ENCODE measurements at places on chromosomes 2 and 18. TPM values are rescaled to one million over a fixed set of nuclear protein-coding genes. Genes with fewer than 3 reads are reported as not detected.

DNA sequence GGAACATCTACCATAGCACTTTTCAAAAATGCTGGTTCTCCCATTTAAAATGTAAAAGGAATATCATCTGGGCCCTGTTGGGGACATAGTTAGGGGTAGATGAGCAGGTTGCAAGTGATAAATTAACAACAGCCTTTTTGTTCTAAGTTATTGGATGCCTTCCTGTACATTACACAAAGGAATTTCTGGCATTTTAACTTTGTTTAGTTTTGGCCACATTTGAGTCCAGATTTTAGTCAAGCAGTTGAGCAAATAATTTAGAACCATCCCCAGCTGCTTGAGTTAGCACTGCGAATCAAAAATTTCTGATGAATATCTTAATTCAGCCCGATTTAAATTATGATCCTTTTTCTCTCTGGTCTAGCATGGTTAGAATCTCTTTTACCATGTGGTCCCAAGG is 124.4 kb downstream of the TTC27 start:
- DNase-seq = no peak

- DNase-seq = no peak
Measured at GRCh38 chr2:98726205-98726604, 4.7 kb downstream of the MGAT4A start.

The RSAD2 gene
- total RNA-seq = 0.66 TPM

GRCh38 chr2:66437109-66437690 is 2.3 kb downstream of the MEIS1 start:
- DNase-seq = no peak

The SGPP2 gene
- total RNA-seq = not detected

- no peak for DNase-seq
Measured at GRCh38 chr2:23653326-23653725, 268.3 kb downstream of the KLHL29 start.

- DNase-seq = no peak
Measured at GRCh38 chr18:27750014-27750413, 426.9 kb downstream of the CDH2 start.

The ARHGAP25 gene
- 1.7 TPM for total RNA-seq

GRCh38 chr2:8860239-8860638 is 22.8 kb upstream of the KIDINS220 start:
- DNase-seq = no peak

- no peak for DNase-seq
Measured at GRCh38 chr2:201432621-201433393, 18.5 kb downstream of the TRAK2 start.

- no peak for DNase-seq
Measured at GRCh38 chr2:225465827-225466226, 66.3 kb downstream of the NYAP2 start.

The PRKAG3 gene
- total RNA-seq = not detected

The NT5C1B gene
- not detected for total RNA-seq

DNA sequence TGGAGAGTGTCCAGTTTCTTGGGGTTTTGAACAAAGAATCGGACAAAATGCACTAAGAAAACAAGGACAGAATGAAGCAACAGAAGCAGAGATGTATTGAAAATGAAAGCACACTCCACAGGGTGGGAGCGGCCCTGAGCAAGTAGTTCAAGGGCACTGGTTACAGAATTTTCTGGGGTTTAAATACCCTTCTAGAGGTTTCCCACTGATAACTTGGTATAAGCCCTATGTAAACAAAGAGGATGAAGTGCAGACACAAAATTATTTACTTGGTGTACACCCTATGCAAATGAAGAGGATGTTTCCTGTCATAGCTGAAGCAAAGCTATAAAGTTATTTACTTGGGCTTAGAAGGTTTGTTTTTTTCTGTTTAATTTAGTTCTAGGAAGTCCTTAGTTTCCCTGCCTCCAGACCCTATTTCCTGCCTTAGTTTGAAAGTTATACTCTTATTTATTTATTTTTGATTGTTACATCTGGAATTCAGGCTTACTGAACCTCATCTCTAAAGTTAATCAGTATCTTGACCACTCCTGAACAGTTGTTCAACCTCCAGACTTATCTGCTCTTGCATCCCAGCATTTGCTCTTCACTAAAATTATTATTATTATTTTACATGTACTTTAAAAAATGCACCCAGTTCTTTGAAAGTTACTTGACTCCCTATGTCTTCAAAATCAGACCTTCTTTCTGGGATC is 193.5 kb downstream of the SPP2 start:
- DNase-seq = no peak

GRCh38 chr2:168293766-168294165 is 46.4 kb upstream of the STK39 start:
- DNase-seq = no peak

- DNase-seq = no peak
Measured at GRCh38 chr2:173359231-173359630, 4.6 kb downstream of the CDCA7 start.

The TWIST2 gene
- 5.4 TPM for total RNA-seq

The MROH2A gene
- total RNA-seq = not detected

DNA sequence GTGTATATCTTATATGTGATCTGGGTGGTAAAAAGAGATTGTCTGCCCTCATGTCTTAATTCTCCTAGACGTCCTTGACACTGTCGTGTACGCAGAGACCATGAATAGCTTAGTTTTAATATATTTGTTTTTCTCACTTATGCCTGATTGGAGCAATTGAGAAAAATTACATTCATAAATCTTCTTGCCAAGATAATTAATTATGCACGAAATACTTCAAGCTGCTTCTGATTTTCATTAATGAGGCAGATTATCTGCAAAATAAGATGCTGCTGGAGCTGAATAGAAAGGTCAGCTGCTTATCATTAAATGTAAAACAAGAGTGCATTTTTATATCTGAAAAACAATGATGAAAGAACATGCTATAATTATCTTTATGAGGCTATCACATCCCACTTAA is 95.9 kb downstream of the CCDC141 start:
- no peak for DNase-seq

The STEAP3 gene
- 12.2 TPM for total RNA-seq

DNA sequence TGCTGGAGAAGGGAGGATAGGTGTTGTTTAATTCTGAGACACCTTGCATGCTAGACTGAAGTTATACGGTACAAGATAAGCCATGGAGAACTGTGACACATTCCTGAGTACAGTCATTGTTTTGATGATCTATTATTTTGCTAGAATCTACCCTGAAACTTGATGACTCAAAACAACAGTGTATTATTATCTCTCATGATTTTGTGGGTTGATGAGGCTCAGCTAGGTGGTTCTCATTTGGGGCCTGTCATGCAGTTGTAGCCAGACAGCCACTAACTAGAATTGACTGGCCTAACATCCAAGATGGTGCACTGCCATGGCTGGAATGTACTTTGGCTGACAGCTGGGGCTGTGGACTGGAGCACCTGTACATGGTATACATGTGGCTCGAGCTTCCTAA is 5.4 kb upstream of the IL1R1 start:
- DNase-seq = no peak

DNA sequence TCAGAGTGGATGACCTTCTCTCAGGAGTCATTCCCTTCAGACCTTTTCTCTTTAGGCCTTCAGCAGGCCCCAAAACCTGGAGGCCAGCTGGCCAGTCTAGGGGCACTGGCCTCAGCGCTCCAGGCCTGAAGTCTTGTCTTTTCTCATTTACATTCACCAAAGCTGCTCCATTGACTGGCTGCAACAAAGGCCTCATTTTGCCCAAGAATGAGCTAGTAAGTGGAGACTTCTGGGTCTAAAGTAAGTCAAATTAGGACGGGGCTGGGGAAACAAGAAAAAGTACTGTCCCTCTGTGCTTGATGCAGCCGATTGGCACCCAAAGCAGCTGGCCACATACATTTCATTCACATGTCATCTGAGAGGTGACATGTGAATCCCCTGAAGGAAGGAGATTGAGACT is 83.8 kb upstream of the RIOK3 start:
- no peak for DNase-seq

DNA sequence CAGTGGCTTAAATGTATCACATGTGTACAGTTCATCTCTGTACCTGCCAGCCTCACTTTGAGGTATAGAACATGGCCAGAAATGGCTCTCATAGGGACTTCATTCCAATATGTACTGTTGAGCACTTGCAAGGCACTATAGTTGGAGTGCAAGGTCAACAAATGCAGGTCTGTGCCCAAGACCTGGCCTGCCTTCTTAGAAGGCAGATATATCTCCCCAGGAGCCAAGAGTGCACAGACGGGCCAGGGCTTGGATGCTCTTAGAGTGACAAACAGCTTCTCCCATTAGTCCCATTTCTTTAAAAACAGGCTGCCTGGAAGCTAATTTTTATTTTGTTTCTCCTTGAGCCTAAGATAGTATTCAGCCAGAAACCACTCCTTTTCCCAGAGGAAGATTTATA is 7.3 kb downstream of the TEX261 start:
- DNase-seq = no peak

DNA sequence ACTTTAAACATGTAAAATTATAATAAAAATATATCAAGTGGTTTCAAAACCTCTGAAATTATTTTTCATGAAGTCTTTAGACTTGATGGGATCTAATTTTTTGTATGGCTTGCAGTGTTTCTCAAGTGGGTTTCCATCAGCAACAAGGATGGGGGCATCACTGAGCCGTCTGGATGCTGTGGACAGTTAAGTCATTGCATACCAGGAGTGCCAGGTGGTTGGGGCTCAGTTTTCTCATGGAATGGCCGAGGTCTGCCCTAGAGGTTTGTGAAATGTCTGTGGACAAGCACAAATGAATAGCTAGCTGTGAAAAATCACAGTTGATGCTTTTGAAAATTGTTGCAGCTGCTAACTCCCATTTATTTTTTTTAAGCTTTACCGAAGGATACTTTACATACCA is 1.7 kb downstream of the PRELID3A start:
- no peak for DNase-seq

The LRP1B gene
- 0.20 TPM for total RNA-seq
